ENCODE measurements at places on chromosomes 11 and 22.

GRCh38 chr22:25221790-25222189 lies 2.4 kb downstream of the CRYBB2 start:
- no peak for DNase-seq

DNA sequence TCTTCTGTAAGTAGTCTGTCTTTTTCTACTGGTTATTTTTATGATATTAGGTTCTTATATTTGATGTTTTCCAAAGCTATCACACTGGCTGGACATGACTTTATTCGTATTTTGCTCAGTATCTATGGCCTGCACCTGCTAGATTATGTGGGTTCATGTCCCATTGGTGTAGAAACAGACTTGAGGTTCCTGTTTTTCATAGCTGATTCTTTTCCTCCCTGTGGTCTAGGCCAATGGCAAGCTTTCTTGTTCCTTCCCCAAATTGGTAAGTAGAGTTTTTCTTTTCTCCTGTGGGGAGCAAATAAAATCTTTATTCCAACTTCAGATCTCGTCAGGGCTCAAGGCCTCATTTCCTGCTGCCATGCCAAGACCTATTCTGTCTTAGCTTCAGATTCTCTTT lies 30.2 kb upstream of the SWAP70 start:
- peak; percentile 64 for DNase-seq

GRCh38 chr22:29379258-29379657 lies 9.1 kb downstream of the AP1B1 start:
- DNase-seq, result no peak

DNA sequence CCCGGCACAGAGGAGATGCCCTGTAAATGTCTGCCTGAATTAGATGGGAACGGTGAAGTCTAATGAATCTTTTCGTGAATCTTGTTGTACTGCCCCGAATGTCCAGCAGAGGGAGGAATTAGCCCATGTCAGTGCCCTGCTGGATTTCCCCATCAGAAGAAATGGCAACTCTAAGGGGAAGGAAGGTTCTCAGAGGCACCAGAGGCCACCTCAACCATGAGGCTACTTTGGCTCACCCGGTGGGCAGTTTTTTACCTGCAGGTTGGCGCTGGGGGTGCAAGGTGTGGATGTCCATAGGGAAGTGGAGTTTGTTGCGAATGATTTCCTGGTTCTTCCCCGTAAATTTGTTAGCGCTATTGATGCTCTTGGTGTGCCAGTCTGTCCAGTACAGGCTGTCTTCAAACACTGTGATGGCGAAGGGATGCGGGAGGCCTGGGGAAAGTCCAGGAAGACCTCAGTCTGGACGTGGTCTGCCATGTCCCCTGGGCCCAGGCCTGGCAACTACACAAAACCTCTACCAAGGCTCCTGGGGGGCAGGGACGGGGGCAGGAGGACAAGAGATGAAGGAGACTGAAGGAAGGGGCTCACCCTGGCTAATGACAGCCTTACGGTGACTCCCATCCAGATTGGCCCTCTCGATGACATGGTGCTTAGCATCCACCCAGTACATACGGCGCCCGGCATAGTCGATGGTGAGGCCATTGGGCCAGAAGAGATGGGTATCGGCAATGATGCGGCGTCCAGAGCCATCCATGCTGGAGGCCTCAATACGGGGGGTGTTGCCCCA lies 28.5 kb downstream of the LRP4 start:
- DNase-seq, result peak; percentile 88

DNA sequence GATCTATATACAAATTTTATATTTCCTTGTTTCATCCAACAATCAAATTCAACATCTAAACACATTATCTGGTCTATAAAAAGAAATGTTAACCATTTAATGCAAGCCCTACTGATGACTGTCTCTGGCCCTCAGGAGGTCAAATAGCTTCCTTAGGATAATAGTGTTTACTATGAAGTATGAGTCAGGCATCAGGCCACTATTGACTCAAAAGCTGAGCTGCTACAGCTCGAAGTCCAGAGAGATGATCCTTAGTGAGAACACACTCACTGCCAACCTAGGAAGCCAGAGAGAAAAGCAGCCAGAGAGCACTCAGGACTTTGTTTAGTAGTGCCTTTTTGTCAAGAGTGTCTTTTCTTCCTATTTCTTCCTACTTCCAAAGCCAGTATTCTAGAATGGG lies 171.8 kb downstream of the SOX6 start:
- no peak for DNase-seq

GRCh38 chr11:87219266-87219665 lies 181.5 kb downstream of the TMEM135 start:
- DNase-seq, result no peak

DNA sequence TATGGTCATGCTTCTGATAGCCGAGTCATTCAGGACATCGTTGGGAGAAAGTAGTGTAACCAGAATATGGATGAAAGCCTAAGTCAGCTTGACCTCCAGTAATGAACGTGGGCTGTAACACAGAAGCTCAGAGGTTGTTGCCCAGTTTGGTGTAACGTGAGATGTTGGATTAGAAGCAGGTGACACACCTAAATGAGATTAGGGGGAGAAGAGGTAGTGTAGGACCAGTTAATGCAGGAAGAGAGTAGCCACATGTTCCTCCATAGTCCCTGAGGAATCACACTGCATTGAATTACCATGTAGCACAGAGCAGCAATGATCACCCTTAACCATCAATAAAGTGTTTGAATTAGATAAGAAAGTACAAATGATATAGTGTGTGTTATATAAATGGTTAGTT lies 20.4 kb downstream of the FBXO7 start:
- no peak for DNase-seq

GRCh38 chr11:78131956-78132355 lies 7.5 kb downstream of the ALG8 start:
- DNase-seq, result no peak

- no peak for DNase-seq
These were observed 296.4 kb downstream of the ETS1 start for GRCh38 chr11:128291007-128291406.

- DNase-seq, result no peak
These were observed 523.7 kb downstream of the INSC start for GRCh38 chr11:15638386-15638787.

GRCh38 chr22:45227645-45228400 lies 12.9 kb downstream of the KIAA0930 start:
- DNase-seq, result no peak

DNA sequence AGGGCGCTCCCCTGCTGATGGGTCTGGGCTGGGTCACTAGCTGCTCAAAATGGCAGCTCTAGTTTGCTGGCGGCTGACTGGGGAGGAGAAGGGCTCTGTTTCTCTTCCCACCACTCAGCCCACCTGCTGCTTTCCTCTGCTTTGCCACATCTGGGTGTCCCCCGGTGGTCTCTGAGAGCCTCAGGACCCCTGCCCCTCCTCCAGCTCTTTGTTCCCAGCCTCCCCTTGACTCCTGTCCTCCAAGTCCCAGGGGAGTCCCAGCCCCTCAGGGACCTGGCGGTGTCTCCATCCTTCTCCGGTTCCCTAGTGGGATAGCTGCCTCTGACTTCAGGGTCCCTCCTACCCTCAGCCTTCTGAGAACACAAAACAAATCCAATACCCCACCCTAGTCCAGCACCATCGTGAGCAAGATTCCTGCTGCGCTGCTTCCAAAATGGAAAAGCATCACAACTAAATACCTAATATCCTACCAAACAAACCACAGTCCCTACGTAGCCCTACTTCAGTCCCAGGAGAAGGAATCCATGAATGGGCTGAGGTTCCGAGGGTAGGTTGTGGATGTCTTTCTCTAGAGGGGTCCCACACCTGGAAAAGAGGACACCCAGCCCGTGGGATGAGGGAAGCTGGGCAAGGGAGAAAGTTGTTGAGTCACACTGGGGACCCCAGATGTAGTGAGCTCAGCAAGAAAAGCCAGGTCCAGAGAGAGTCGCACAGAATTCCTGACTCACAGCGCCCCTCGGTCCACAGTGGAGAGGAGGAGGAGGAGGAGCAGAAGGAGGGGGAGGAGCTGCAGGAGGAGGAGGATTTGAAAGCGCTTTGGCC lies 45.0 kb upstream of the NNMT start:
- no peak for DNase-seq

- DNase-seq, result no peak
These were observed 98.0 kb downstream of the PDE2A start for GRCh38 chr11:72576243-72576595.

DNA sequence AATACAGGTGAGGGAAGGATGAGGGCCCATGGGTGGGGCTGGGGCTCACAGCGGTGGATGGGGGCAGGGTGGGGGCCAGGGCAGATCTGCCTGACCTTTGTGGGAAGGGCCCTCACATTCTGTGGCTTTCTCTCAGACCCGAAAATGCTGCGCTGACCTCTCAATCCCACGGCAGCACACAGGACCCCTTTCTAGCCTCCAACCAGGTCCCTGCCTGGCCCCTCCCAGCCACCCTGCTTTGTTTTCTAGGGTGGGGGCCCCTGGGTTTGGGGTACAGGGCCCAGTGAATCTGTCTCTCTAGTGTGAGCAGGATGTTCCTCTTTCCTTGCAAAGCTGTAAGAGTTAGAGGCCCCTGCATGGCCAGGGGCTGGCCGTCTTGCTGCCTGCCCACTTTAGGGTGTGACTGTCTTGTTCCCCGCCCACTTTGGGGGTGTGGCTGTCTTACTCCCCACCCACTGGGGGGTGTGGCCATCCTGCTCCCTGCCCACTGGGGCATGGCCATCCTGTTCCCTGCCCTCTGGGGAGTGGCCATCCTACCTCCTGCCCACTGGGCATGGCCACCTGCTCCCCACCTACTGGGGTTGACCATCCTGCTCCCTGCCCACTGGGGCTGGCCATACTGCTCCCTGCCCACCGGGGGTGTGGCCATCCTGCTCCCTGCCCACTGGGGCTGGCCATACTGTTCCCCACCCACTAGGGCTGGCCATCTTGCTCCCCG lies 11.5 kb downstream of the PARVG start:
- DNase-seq, result peak; percentile 36

- no peak for DNase-seq
These were observed 837.3 kb downstream of the TBC1D22A start for GRCh38 chr22:47599753-47600152.

DNA sequence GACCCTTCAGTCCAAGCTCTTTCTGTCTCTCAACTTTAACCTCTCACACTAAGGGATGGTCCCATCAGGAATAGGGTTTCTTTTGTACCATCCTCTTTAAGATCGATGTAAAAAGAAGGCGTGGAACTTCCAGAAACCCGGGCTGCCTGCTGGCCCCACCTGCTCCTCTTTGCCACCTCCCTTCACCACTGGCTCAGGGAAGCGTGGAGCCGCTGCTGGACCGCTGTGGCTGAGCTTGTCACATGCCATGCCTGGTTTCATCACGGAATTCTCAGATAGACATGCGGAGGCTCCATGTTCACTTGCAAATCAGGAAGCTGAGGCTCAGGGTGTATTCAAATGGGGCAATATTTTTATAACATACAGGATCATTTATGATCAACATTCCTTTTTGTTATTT lies 399.7 kb downstream of the BRD1 start:
- DNase-seq, result no peak

DNA sequence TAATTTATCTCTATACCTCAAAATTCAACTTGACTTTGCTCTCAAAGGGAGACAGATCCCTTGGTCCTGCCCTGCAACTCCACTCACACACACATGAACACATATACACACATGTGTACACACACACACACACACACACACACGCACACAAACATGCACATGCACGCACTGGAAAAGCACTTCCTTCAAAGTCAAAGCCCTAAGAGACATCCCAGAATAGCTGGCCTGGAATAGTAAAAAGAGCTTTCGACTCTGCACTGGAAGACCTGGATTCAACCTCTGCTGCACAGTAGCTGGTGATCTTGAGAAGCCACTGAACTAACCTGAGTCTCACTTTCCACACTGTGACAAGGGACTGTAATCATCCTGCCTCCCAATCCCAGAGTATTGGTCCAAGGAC lies 26.8 kb downstream of the TENM4 start:
- no peak for DNase-seq

GRCh38 chr11:102157219-102157618 lies 47.0 kb downstream of the YAP1 start:
- DNase-seq, result no peak

GRCh38 chr11:58086528-58086927 lies 38.8 kb downstream of the OR9I1 start:
- DNase-seq, result no peak

DNA sequence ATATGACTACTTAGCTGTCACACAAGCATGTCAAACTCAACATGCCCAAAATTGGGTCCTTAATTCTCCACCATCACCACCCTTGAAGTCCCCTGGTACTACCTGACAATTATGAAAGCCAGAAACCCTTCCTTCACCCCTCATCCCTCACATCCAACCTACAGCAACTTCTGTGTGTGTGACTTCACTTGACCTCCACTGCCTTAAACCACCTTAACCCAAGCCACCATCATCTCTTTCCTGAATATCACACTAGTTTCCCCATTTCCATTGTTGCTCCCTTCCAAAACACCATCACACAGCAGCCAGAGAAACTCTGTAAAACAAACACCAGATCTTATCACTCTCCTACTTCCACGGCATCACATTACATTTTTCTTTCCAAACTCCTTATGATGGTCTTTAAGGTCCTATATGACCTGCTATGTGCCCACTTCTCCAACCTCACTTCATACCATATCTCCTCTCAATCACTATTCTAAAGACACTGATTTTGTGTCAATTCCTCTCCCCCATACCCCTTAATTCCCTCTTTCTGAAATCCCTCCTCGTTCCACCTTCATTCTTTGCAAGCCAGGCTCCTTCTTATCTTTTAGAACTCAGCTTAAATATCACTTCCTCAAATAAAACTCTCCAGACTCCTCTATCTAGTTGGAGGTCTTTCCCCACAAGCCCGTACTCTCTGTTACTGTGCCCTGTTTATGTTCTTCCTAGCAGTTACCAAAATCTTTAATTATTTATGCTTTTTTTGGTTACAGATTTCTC lies 124.9 kb downstream of the RBFOX2 start:
- peak; percentile 46 for DNase-seq

- DNase-seq, result peak; percentile 35
These were observed 5.4 kb downstream of the DAGLA start for GRCh38 chr11:61685617-61685967.

DNA sequence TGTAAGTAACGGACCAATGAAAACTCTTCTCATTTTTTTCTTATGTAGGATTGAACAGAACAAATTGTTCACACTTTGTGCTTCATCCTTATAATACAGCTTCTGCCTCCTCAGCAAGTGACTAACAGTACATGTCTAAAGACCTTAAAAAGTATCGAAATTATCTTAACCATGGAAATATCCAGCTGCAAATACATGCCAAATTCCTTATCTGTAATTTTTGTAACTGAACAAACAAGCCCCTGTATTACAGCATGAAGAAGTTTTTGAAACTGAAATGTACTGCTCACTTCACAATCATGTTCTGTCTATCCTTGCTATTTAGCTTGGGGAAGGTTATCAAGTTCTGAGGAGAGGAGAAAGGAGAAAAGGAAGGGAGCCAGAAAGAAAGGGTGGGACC lies 20.4 kb downstream of the WT1 start:
- no peak for DNase-seq

- DNase-seq, result no peak
These were observed 51.0 kb downstream of the SYTL2 start for GRCh38 chr11:85759915-85760314.

DNA sequence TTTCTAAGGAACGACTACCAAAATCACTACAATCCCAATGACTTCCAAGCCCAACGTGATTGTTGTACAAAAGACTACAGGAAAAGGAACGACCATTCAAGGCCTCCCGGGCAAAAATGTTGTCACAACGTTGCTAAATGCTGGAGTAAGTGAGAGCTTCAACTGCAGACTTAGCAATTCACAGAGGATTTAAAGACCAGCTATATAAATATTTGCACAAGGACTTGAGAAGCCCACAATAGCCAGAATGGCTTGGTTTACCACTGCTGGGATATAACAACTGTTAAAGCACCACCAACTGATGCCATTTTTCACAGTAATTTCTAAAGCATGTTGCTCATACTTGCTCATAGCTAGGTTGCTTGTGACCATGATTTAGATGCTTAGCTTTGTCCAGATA lies 78.3 kb downstream of the EMSY start:
- DNase-seq, result no peak

- DNase-seq, result no peak
These were observed 515 bp downstream of the BACE1 start for GRCh38 chr11:117315285-117316196.

Data from Kasumi-1 (cell line).